ENCODE measurements at places on chromosomes 11 and 22.

DNA sequence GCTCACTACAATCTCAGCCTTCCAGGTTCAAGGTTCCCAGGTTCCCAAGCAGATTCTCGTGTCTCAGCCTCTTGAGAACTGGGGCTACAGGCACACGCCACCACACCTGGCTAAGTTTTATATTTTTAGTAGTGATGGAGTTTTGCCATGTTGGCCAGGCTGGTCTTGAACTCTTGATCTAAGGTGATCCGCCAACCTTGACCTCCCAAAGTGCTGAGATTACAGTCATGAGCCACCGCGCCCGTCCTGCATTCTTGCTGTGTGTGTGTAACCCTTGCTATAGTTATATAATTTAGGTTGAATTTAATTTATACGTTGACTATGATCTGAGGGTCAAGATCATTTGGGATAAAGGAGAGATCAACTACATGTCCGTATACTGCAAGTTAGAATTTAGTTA, 29.3 kb upstream of the ROBO3 start:
- no peak for DNase-seq

- DNase-seq: no peak
Measured at GRCh38 chr11:73648571-73649046, 2.2 kb downstream of the PLEKHB1 start.

DNA sequence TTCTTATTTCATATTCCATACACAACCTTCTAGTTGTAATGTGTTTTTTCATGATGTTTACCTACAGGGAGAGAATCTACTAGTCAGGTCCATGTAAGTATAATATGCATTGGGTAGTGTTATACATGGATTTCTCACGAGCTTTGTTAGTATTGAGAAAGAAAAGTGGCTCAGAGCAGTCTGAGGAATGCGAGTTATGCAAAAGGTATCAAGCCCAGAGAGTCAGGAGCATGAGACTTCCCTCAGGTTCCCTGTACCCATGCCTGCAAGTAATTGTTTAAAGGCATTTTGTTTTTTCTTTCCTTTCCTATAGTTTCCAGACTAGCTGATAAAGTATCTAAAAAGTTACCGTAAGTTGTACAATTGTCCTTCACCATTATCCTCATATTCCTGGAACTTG, 66.1 kb downstream of the STK33 start:
- DNase-seq: no peak

DNA sequence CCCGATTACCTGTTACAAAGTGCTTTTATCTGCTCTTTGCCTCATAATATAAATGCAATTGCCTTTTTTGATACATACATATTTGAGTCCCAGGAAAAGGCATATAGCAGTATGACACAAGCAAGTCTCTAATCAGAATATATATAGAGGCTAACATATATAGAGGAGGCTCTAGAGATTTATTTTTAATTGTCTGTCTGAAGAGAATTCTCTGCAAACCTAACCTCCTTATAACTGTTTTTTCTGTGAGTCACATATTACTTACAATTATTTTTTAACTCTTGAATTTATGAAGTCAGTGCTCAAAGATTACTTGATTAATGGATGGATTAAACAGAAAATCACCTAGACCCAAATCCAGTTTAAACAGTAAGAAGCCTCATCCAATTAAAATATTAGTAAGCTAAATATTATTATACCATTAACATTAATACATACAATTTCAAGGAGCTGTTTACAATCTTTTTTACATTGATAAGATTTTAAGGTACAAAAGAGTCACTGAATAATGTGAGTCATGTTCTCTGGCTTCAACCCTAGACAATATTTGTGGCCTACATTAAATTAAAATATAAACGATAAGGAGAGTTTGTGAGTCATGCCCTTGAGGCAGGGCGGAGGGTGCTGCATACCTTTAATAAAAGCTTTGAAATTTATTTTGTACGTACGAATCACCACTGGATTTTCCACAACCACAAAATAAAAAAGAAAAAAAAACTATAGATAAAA, 19.2 kb upstream of the MMP13 start:
- no peak for DNase-seq

DNA sequence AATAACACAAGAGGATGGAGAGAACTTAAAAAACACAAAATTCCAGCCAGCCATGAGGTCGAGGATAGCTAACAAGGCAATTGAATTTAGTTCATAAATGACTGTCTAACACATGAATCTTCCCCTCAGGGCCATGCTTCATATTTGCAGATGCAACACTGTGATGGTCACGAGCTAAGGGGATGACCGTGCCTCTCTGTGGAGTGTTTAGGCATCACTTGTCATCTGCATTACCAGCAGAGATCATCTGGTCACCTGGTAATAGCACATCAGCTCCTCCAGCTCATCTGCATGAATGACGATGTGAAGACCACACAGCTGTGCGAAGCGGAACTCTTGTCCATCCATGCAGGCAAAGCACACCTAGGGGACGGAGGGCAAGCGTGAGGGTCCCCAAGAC, 20.9 kb upstream of the SLC25A1 start:
- no peak for DNase-seq

GRCh38 chr22:39142088-39142680, 10.3 kb downstream of the CBX7 start:
- DNase-seq: no peak

DNA sequence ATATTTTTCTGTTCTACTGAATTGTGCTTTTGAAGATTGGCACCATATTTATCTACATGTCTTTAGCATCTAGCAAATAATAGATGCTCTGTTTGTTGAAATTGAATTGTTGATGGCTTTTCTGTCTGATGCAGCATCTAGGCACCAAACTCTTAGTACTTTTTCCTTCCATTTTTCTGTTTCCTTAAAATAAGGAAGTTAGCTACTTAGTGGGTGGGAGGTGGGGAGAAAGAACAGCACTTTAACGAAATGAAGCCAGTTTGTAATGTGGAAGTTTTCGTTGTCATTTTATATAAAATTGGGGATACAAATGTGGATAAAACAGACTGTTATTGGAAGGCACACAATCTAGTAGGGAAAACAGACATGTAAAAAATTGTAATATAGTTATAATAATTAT, 76.6 kb downstream of the HIPK3 start:
- no peak for DNase-seq

- no peak for DNase-seq
Measured at GRCh38 chr11:33899400-33900037, 7.6 kb upstream of the LMO2 start.

DNA sequence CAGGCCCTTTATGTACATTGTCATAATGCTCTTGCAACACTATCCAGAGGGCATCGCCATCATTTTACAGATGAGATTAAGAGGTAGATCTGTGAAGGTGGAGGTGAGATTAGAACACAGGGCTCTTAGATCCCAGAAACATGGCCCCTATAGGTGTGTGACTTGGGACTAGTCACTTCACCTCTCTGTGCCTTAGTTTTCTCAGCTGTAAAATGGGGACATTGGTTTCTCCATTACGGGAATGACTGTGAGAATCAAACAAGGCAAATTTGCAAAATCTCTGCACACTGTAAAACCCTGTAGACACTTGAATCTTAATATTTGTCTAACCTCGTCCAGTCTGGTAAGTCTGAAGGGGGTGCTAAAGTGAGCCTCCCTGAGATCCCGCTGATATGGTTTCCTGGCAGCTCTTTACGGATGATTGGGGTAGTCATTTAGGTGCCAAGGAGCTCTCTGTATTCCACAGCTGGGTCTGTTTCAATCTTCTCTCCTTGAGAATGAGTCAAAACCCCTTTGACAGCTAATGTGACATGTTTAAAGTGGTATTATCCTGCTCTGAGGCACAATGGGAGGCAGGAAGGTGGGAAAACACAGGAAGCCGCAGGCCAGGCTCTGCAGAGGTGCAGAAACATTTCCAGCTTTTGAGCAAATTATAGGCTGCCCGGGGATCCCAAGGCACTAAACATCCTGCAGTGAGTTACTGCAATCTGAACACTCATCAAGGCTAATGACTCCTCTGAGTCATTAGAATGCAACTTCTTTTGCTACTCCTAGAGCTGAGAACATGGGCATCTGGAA, 140.8 kb downstream of the CCDC81 start:
- no peak for DNase-seq

DNA sequence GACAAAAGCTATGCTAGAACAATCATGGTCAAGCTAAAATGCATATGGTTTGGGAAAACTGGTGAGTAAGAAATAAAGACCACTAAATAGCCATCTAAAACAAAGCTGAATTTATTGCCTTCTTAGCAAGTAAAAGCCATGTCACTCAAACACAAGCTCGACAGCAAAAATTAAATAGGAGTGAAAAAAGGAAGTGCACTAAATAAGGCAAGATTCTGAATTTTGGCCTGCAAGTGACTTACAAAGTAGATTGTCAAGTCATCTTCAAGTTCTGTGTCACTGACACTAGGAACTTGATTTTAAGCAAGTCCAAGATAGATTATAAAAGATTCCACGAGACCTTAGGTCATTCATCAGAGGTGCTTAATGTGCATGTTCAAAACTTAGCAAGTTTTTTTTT, 27.4 kb downstream of the TUG1 start:
- DNase-seq: no peak

GRCh38 chr11:126082251-126083109, 19.8 kb upstream of the CDON start:
- DNase-seq: no peak

DNA sequence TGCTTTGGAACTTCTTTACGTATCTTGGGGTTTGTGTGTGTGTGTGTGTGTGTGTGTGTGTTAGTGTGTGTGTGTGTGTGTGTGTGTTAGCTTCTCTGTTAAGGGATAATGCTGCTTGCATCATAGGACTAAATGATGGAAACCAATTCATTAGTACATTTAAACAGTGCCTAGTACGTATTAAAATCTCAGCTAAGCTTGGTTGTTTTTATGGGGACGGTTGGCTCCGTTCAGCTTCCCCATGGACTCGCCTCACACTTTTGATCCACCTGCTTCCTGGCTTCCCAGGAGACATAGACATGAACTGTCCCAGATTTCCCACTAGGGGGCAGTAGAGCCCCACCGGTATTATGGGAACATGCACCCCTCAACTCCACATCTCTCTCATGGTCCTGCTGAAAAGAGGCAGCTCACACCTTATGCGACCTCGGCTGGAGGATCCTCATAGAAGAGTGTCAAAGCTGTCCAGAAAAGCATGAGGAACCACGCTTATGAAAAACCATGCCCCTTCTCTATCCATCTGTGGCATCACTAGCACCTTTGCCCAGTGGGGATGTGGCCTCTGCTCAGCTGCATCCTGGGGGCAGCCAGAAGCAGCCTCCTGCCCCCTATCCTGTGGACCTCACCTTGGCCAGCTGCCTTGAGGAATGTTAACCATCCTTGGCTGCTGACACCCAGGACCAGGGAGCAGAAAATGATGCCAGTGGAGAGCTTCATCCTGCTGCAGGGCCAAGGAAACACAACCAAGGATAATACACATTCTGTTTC, 9.7 kb upstream of the SAAL1 start:
- peak; percentile 24 for DNase-seq

DNA sequence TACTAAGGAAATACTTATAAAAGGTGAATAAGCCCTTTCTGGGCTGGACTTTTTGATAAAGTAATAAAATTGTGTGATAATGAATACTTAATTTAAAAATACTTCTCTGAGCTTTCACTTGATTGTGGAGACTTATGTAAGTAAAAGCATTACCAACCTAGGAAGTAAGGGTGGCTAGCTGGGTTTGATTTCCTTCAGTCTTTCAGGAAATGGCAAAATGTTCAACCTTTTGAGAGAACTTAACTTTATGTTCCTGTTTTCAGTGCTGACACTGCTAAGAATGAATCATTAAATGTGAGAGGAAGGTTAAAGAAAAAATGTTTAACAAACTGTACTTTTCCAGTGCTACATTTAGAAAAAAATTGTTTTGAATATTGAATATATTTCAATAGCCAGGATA, 900.3 kb downstream of the METTL15 start:
- DNase-seq: no peak

DNA sequence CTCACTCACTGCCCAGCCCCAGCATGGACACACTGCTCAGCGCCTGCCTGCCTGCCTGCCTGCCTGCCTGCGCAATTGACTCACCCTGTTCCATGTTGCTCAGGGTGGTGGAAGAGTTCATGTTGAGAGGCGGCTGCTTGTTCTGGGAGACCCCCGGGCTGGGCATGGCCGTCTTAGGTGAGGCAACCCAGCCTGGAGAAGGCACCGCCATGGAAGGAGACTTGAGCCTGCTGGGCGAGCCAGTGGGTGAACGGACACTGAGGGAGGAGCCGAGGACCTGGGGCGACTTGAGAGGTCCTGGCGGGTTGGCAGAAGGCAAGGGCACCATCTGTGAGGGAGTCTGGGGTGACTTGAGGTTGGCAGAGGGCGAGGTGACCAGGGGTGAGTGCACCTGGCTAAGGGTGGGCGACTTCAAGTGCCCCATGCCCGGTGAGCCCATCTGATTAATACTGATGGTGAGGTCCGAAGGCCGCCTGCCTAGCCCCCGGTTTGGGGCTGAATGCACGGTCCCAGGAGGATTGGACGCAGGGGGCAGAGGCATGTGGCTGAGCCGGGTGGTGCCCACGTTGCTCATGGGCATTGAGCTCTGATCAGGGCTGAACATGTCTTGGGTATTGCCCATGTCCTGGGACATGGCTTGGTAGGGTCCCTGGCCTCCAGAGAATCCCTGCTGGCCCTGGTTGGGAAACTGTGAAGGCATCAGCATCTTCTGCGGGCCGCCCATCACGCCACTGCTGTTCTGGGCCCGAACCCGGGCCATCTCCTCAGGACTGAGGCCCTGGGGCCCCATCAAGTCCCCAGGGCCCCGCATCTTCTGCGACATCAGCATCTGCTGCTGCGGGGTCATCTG, 17.1 kb downstream of the CXCR5 start:
- no peak for DNase-seq

DNA sequence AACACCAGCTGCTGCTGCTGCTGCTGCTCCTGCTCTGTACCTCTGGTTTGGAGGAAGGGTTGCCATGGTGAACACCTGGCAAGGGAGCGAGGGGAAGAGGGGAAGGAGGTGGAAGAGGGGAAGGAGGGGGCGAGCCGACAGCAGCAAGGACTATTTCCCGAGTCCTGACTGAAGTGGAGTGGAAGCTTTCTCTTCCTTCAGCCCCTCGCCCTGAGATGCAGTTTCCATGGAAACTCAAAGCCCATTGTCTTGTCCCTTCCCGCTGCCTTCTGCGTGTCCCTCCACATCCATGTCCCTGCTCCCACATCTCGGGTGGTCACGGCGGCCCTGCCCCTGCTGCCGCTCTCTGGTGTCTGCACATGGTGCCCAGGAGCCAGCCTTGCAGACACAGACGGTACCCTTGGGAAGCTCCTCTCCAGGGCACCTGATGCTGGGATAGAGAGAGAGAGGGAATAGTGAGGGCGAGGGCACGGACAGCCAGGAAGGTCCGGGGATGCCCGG, 28.6 kb downstream of the FAM83F start:
- no peak for DNase-seq

- peak; percentile 20 for DNase-seq
Measured at GRCh38 chr11:66100272-66101065, 30.4 kb downstream of the PACS1 start.

- no peak for DNase-seq
Measured at GRCh38 chr11:19669511-19669910, 43.1 kb upstream of the NAV2 start.

GRCh38 chr22:17375914-17376614, 6.8 kb downstream of the CECR2 start:
- DNase-seq: no peak

DNA sequence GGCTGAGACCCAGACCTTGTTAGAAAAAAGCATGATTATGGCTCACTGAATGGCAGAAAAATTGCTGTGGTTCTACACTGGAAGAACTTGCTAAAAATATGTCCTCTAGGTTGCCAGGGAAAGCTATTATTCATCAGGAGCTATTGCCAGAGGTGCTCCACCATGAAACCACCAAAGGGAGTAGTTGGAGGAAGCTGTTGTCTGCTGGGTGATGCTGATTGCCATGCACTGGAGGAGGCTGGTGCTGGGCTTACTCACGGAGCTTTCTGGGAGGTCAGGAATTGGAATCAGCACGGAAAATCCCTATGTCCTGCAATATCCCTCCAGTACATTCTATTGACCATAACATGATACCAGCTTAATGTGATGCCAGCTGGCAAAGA, 199.6 kb upstream of the ZBED5 start:
- no peak for DNase-seq

Data from stimulated activated CD4-positive, alpha-beta T cell treated with anti-CD3 and anti-CD28 coated beads, Interleukin-1b, Interleukin-23, amount 100 ng/mL, for 1 hour (primary cell).